ENCODE measurements at places on chromosomes 12 and 14.

- no peak for DNase-seq
Measured at GRCh38 chr14:104105071-104105821, 19.7 kb downstream of the ASPG start.

DNA sequence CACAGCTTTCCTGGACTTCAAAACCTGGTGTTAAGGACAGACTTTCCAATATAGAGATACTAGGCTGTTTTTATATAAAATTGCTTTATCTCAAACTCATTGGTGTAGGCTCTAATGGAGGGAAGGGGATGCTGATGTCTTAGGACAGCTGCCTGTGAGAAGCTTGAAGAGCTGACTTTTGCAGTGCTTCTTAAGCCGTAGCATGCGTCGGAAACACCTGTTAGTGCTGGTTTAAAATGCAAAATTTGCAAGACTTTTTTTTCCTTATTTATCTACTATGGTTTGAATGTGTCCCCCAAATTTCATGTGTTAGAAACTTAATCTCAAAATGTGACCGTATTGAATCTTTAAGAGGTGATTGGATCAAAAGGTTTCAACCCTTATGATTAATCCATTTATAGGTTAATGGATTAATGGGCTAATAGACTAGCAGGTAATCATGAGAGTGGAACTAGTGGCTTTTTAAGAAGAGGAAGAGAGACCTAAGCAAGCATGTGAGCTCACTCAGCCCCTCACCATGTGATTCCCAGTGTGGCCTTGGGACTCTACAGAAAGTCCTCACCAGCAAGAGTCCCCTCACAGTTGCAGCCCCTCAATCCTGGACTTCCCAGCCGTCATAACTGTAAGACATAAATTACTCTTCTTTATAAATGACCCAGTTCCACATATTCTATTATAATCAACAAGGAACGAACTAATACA lies 60.9 kb upstream of the FUT8 start:
- no peak for DNase-seq

GRCh38 chr14:84254290-84254689 lies 1275.7 kb upstream of the FLRT2 start:
- no peak for DNase-seq

GRCh38 chr12:93838193-93838592 lies 161.0 kb downstream of the CRADD start:
- DNase-seq: no peak

DNA sequence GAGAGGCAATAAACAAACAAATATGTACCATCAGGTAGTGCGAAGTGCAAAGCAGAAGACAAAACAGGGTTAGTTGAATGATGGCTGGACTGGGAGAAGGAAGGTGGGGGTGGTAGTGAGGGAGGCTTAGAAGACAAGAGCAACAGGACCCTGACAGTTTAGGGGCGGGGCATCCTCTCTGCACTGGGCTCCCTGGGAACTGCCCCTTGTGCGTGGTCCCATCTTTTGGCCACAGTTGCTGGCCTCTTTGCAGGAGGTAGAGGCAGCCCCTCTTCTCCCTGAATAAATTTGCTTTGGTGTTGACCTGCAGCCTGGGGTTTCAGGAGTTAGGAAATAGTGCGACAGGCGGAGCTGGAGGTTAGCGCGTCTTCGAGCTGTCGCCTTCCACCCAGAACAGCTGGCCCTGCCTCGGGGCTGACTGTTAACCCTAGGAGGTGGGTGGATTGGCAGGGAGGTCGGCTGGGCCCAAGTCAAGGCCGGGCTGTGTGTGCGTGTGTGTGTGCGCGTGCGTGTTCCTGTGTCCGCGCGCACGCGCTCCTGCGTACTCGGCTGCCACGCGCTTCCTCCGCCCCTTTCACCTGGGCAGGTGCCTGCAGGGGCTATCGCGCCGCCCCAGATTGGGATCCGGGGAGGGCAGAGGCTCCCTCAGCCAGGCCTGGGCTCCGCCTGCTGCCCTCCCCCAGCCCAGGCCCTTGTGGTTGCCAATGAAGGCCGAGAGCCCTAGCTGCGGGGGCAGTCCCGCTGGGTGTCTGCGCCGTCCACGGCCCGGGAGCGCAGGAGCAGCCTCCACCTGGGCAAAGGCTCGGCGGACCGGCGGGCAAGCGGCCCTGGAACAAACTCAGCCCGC lies 180.8 kb downstream of the ADCK1 start:
- no peak for DNase-seq

DNA sequence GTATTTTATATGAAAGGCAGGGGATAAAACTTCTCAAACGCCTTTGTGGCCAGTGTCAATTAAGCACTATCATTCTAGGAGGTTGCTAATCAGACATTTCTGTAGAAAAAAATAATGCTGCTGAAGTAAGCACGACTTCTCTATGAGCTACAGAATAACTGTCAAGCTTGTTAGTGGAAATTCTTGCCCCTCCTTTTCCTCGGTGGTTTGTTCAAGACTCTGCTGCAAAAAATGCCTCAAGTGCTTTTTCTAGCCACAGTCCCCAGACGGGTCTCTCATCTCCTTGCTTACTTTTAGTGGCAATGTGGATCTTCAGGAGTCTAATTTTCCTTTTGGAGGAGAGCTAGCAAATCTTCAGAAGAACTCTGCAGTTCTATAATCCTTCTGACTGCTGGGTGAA lies 452.0 kb downstream of the FUT8 start:
- no peak for DNase-seq

DNA sequence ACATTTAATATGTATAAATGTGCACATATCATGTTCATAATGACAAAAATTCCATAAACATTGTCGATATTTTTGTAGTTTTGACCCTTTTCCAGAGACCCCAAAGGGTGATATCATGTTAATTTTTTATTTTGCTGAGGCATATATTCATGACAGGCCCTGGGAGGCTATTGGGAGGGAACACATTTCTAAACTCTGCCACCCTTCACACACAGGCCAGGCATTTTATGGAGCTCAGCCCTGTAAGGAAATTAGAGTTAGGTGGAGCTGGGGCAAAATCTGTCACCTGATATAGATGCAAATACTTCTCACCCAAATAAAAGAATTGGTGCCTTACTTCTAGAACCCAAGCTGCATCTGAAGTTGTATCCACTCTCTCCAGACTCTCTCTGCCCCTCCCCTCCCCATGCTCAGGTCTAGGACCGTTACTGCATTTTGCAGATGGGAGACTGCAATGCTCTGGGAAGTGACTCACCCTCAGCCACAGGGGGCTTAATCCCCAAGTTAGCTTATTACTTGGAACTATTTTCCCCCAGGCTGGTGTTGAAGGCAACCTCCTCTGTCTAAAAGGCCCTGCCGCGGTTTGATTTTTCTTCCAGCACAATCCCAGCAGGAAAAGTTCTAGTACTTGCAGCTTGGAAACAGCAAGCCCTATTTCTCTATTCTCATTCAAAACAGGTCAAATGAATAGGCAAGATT lies 238.9 kb downstream of the EMP1 start:
- no peak for DNase-seq

DNA sequence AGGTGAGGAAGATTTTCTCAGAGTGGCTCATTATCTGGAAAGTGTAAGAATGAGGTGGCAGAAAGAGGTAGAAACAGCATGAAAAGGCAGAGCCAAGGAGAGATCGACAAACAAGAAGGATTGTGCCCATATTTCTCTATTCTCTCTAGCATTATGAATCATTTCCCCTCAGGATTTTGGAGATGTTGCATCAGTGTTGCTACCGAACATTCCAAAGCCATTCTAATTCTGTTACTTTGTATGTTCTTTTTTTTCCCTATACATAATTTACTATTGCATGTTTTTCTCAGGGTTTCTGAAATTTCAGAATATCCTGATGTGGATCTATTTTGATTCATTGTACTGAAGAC lies 61.4 kb downstream of the KICS2 start:
- DNase-seq: no peak

GRCh38 chr12:88207921-88208620 lies 66.0 kb downstream of the TMTC3 start:
- no peak for DNase-seq

DNA sequence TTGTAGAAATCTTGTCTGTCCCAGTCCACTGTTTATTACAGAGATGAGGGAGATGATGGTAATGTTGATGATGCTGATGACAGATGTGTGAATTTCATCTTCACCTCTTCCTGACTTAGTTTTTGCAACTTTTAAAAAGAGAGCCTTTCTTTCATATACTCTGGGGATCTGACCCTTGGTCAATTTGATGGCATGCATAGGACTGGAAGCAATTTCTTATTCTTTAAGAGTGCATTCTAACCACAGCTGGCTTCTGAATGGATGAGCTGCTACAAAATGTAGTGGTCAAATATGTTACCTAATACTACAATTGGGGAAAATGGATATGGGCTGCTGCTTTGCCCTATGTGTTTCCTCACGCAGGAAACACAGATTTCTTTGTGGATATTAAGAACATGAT lies 80.8 kb downstream of the MYRFL start:
- no peak for DNase-seq

DNA sequence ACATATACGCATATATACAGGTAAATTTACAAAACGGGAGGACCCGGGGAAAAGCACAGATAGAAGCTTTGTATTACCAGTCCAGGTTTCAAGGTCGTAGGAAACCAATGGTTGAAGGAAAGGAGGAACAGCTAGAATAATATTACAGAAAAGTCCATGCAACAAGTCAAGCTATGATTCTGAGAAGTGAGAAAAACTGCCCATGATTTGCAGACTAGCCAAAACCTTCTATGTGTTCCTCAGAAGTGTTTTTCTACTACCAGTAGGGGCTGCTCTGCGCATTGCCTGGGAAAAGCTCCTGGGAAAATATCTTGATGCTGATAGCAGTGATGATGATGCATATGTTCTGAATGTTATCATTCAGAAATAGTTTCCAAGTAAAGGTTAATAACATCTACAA lies 2.2 kb downstream of the PDZRN4 start:
- DNase-seq: no peak

GRCh38 chr12:34396006-34396860 lies 373.9 kb downstream of the ALG10 start:
- no peak for DNase-seq

DNA sequence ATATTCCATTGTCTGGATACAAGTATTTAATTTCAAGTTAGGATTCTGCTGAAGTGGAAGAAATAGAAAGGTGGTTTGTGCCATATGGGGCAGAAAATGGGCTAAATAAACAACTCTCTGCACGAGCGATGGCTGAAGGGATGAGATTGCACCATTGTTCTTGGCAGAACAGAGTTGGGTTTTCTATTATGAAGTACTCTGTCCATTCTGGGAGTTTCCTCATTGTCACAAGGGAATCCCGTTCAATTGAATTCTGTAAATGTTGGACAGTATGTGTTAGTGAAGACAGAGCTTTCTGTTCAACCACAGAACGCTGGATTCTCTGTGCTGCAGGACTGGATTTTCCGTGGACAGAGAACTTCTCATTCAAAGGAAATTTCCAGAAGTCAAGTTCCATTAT lies 345.5 kb upstream of the PRICKLE1 start:
- DNase-seq: no peak
